ENCODE measurements at places on chromosomes 7 and 10.

- DNase-seq, result no peak
These were observed 230.9 kb downstream of the HPSE2 start for GRCh38 chr10:99004738-99005137.

DNA sequence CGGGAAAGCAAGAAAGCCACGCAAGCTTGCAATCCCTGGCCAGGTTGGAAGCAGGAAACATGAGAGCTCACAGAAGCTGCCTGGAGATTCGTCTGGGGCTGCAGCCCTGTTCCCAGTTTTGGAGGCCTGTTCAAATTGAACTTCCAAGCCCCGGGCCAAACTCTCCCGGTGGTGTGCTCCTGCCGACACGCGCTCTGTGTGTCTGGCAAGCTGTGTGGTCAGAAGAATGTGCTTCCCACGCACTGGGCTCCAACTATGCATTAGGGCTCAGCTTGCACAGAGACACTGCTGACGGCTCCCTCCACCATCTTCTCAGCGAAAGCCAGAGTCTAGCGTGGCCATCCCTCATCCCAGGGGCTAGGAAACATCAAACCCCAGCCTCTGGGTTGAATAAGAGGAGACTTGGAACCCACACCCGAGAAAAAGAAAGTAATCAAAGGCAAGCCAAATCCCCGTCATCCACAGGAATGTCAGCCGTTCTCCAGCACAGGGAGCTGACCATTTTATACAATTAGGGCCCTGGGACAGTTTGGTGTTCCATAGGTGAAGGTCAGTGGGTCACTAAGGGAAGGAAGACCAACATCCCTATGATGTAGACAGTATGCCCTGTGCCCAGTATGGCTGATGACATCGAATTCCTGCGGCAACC lies 107.2 kb downstream of the FGFR2 start:
- DNase-seq, result no peak

- no peak for DNase-seq
These were observed 35.0 kb downstream of the ELFN1 start for GRCh38 chr7:1704811-1705738.

DNA sequence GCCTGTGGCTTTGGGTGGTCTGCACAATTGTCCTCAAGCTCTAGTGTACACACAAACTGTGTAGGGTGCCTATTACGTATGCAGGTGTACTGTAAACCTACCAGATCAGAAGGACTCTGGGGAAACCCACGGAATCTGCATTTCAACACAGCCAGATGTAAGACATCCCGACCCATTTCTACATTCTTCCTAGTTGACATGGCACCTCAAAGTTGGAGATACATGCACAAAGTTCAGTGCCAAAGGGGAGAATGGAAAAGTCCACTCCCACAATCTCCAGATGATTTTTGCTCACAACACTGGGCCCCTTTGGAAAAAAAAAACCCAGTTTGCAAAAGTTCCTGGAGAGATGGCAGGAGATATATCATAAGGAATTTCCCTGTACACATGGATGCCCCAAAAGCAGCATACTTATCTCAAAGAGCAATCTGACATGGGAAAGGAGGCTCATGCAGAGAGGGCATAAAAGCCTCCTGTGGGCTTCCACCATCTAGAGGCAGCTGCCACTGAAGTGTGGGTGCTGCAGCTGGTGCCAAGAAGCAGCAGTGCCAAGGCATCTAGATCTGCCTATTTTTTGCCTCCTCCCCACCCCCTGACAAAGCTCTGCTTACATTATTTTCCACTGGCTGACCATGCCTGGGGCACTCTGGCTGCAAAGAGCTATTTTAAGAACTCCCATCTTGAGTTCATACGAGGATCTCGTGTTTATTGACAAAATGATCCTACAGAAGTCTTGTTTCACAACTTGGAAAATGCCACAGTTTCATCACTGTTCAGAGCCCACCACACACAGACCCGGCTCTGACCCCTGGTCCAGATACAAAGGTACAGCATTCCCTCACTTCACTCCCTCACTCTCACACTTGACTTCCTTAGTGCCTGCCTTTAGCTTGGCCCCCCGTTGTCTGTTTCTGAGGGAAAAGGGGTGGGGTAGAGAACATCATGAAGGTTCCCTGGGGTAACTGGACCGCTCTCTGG lies 12.9 kb downstream of the TECTB start:
- no peak for DNase-seq

GRCh38 chr10:106216085-106216484 lies 948.4 kb downstream of the SORCS1 start:
- no peak for DNase-seq
